NCI-H187 (cell line): ENCODE measurements at places on chromosomes 5 and 9.

- peak; percentile 42 for DNase-seq
These were observed 43.4 kb upstream of the BICD2 start for GRCh38 chr9:92807757-92808725.

GRCh38 chr9:100465274-100465673, 7.7 kb upstream of the TMEFF1 start:
- no peak for DNase-seq

GRCh38 chr5:126339215-126339805, 83.9 kb upstream of the GRAMD2B start:
- DNase-seq = no peak

GRCh38 chr9:2722715-2723114, 5.4 kb downstream of the KCNV2 start:
- DNase-seq = no peak

DNA sequence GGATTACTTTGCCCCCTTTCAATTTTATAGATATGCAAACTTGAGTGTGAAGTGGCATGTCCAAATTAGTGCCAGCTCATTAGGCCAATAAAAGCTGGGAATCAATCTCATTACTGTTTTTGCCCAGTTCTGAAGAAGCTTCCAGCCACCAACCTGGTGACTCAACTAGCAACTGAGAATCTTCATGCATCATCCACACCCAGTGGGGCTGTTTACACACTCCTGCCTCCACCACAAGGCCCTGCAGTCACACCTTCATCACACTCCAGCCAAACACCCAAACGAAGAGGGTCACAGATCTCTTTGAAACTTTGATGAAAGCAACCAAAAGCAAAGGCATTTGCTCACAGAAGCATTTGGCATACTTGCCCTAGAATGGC, 41.3 kb upstream of the S1PR3 start:
- no peak for DNase-seq

- DNase-seq = no peak
These were observed 2.5 kb upstream of the BASP1 start for GRCh38 chr5:17214893-17215292.

- DNase-seq = no peak
These were observed 135.5 kb downstream of the CCDC192 start for GRCh38 chr5:127838661-127839060.

- DNase-seq = no peak
These were observed 603 bp downstream of the PPIP5K2 start for GRCh38 chr5:103120607-103121200.

- no peak for DNase-seq
These were observed 348.8 kb downstream of the TRPM3 start for GRCh38 chr9:70772601-70773000.

GRCh38 chr9:4755026-4755609, 14.1 kb upstream of the AK3 start:
- no peak for DNase-seq

- DNase-seq = no peak
These were observed 592.9 kb downstream of the ZNF608 start for GRCh38 chr5:124153588-124153987.

DNA sequence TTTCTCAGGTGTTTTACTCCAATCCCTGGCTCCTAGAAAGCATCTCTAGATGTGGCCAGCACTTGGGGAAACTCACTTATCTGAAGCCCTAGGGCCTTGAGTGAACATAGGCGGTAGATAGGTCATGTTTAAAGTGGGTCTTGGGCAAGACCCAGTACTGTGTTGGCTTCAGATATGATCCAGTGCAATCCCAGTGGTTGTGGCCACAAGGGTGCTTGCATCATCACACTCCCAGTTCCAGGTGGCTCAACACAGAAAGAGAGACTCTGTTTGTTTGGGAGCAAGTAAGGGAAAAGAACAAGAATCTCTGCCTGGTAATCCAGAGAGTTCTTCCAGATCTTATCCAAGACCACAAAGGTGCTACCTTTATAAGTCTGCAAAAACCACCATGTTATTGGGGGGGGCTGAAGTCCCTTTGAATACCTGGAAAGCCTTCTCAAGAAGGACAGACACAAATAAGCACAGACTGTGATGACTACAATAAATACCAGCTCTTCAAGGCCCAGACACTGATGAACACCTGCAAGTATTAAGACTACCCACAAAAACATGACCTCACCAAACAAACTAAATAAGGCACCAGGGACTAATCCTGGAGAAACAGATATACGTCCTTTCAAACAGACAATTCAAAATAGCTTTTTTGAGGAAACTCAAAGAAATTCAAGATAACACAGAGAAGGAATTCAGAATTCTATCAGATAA, 114.7 kb downstream of the LURAP1L start:
- DNase-seq = no peak

GRCh38 chr5:120604884-120605283, 140.8 kb downstream of the PRR16 start:
- no peak for DNase-seq

- no peak for DNase-seq
These were observed 393.5 kb downstream of the PDE4D start for GRCh38 chr5:59500014-59500413.

DNA sequence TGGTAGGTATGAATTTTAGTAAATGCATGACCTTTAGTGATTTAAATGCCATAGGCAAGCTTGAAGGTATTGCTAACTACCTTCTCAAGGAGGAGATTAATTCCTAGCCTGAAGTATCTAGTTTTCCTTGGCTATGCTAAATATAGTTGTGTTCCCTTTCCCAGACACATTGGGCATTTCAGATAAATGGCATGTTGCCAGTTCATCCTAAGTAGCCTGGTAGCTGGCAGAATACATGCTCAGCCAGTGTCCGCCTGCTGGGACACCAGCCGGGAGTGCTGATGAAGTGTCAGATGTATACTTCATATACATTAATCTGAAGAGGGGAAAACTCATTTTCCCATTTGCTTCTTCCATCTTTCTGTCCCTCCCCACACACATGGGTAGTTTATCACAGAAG, 196.9 kb downstream of the MAST4 start:
- no peak for DNase-seq

DNA sequence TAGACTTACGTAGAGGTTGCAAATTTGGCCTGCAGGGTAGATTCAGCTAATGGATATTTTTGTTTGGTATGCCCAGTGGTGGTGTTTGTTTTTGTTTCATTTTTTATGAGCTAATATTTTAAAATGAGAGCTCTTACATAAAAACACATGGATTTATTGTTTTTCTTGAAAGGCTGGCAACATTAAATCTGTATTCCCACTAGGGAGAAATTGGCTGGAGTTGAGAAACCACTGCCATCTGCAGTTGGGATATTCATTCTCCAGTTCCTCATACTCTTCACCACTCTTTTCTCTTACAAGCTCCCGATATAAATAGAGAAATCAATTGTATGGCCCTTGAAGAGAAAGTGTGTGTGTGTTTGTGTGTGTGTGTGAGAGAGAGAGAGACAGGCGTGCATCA, 143.3 kb downstream of the ALDH1A1 start:
- no peak for DNase-seq

DNA sequence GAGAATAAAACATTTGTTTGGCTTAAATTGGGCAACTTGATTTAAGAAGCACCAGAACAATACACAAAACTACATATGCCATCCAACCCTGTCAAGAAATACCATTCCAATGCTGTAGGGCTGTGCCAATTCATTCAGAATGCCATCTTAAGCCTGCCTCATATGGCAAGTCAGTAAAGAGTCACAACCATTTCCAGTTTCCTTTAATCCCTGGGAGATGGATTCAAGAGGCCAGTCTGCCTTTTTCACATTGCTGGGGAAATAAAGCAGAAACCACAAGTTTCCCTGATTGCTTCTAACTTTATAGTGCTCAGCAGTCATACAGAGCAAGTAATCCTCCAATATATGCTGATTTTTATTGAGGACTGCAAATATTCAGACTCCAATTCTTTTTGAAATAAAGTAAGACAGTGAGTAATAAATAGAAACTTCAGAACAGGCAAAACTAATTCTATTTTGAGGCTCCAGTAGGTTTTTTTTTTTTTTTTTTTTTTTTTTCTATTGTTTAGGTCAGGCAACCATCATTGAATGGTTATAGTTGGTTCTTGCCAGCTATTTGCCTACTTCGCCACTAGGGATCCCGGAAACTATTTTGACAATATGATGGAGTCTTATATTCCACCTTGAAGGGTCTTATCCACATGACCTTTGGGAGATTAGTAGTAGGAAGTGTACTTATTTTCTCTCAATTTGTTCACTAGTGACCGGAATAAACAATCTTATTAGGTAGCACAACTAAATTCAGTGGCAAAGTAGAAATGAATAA, 400.9 kb upstream of the MEF2C start:
- no peak for DNase-seq

DNA sequence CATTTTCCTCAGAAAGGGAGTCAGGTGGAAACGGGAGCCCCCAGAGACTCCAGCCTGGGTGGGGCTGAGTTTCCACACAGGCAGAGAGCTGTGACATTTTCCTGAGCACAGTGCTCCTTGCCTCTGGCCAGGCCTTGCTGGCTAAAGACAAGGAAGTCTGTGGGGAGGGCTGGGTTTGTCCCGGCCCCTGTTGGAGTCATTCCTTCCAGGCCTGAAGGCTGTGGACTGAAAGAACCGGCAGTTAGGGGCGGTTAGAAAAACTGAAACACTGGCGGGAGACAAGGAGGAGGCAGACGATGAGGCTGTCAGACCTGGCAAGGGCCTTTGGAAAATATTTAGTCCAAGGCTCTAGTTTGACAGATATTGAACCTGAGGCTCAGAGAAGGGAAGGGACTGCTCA, 29.9 kb downstream of the COL15A1 start:
- DNase-seq = no peak

- DNase-seq = no peak
These were observed 78.4 kb downstream of the NDFIP1 start for GRCh38 chr5:142186857-142187594.

GRCh38 chr9:81375187-81376100, 313.9 kb downstream of the TLE1 start:
- DNase-seq = no peak

DNA sequence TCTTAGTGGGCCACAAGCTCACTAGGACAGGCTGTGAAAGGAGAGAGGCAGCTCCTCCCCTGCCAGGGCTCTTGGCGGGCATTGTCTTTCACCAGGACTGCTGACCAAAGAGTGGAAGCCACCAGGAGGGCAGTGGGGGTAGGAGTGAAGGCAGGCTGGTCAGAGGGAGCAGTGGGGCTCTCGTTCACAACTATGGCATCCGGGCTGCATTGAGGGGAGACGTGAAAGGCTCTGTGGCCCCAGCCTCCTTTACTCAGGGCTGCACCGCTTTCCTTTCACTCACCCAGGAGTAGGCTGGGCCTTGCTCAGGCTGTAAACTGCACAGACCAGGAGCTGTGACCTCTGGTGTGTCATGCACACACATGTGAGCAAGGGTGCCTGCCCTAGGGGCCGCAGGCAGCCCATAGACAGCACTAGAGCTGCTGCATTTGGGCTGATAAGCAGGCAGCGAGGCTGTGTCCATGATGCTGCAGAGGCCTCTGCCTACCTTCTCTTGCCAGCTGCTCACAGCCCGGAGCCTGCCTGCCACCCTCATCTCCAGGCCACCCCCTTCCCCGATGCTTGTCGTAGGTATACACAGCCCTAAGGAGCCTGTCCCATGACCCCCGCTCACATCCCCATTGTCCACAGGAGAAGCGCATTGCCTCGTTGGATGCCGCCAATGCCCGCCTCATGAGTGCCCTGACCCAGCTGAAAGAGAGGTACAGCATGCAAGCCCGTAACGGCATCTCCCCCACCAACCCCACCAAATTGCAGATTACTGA, 130.4 kb downstream of the DAB2IP start:
- no peak for DNase-seq

DNA sequence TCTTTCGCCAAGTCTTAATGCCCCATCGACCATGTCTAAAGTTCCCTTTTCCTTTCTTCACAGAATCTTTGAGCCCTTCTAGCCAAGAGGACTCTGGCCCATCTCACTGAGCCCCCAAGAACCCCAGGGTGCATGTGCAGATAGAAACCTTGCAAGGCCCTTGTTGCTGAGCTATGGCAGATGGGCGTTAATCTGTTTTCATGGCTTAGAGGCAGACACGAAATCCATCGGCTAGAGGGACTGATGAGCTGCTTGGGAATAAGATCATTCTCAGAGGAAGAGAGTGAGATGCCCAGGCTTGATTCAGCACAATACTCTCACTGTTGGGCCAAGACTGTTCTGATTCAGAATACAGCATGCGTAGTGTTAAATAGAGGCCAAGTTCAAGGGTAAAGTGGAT, 262.5 kb upstream of the C9orf72 start:
- DNase-seq = no peak

GRCh38 chr9:127290561-127291065, 26.0 kb downstream of the GARNL3 start:
- DNase-seq = no peak

- DNase-seq = no peak
These were observed 28.8 kb downstream of the TTC39B start for GRCh38 chr9:15278091-15278687.

DNA sequence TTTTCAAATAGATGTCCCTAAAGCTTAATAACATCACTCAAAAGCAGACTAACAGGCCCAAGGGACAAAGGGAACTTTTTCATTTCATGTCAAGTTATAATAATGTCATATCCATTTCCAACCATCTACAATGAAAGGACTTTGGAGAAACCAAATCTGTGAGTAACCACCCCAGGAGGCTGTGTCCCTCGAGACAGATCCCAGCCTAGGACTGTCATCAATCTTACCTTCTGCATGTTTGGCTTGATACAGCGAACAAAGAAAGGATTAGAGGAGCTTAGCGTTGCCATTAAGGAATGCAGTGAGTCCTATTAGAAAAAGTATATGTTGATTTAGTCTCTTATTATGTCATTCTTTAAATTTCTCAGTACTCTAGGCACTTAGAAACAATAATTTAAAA, 137.8 kb upstream of the RETREG1 start:
- no peak for DNase-seq

- DNase-seq = no peak
These were observed 62.9 kb downstream of the EFNA5 start for GRCh38 chr5:107607671-107608345.

DNA sequence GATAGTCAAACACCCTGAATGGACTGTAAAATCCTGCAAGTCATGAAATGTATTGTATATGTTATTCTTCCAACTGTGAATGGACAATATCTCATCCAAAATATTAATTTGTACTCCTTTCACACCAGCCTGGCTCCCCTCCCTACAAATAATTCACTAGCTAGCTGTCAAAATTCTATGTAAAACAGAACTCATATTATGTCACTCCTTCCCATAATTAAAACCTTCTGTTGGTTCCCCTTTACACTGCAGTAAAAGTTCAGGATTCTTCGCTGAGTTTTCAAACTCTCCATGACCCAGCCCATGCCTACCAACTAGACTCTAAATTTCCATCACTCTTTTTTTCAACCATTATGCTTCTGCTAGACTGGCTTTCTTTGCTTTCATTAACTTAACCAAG, 857.1 kb downstream of the TAF11L14 start:
- no peak for DNase-seq

- DNase-seq = no peak
These were observed 45.4 kb downstream of the SEMA4D start for GRCh38 chr9:89452561-89452960.

DNA sequence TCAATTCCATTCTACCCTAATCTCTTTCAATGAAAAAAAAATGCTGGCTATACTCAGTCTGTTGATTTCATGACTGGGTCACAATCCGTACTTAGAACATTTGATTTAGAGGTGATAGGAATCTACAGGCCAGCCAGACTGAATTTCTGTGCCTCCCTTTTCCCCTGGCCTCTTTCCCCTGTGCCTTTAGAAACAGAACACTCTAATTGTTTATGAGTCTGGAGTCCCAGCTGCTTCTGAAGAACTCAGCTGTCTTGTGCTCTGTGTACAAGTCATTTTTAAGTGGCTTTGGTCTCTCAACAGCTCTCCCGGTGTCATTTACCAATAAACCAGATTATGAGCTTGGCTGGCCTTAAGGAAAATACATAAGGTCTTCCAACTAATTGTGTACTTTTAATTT, 94.1 kb upstream of the ITGA2 start:
- DNase-seq = peak; percentile 24

GRCh38 chr9:129945314-129945713, 97.7 kb downstream of the FNBP1 start:
- no peak for DNase-seq
